ENCODE measurements at places on chromosomes 1 and 21.
A peak's percentile ranks its signal among the peaks of the same experiment; 100 is the strongest.

- H3K4me1 ChIP-seq: peaks cover 6% of the 10 kb centered on the region
- no peak overlapping the region for H3K4me3 ChIP-seq
- DNase-seq: no peak
- peaks cover 10% of the 10 kb centered on the region for H3K27me3 ChIP-seq
- no peaks in the 10 kb centered on the region for H3K36me3 ChIP-seq
These were observed 39.1 kb upstream of the AGL start for GRCh38 chr1:99811075-99811474.

- H3K4me3 ChIP-seq: peak overlapping the region; percentile 63
- H3K27me3 ChIP-seq: peaks cover 88% of the 10 kb centered on the region
- no peak for DNase-seq
- no peak overlapping the region for H3K27ac ChIP-seq
These were observed 1.4 kb downstream of the HTR1D start for GRCh38 chr1:23215751-23216449.

DNA sequence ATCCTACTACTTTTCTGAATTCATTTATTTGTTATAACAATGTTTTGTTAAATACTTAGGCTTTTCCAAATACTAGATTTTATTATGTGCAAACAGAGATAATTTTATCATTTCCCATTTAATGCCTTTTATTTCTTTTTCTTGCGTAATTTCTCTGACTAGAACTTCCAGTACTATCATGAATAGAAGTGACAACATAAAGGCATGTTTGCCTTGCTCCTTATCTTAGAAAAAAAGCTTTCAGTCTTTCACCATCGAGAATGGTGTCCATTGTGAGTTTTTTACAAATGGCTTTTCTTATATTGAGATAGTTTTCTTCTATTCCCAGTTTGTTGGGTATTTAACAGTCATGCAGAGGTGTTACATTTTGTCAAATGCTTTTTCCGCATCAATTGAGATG is 453.1 kb upstream of the ZP4 start:
- H3K36me3 ChIP-seq: no peaks in the 10 kb centered on the region
- no peak overlapping the region for H3K27ac ChIP-seq
- no peak for DNase-seq
- H3K4me3 ChIP-seq: no peak overlapping the region
- H3K27me3 ChIP-seq: no peaks in the 10 kb centered on the region

DNA sequence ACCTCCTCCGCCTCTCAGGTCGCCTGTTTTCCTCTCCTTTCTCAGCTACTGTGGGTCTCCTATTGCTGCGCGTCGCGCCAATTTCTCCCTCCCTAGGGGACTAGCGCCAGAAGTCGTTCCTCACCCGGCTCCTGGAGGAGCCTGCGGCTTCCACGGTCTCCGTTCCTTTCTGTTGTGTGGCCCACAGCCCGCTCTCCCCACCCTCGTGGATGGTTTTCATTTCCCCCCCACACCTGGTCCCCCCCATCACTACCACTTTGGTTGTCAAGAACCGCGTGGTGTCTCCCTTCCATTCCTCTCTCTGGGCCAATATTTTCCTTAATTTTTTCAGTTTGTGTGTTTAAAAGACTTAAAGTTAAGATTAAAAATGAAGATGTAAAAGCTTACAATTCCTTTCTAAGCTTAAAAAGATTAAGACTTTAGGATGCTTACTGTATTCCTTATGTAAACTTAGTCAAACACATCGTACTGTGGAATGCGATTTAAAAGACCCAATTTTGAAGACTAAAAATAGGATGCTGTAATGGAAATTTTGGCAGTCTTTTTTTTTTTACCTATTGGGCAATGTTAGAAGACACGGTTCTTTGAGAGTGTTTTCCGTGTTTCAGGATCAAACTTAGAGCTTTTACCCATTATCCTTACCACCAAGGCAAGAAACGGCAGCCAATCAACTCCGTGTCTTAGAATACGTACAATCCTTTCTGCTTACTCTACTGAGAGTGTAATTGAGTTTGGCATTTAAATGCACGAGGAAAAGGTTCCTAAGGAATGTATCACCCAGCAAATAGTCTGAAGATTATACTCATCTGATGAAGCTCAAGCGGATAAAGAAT is 773 bp downstream of the CNST start:
- H3K36me3 ChIP-seq: no peaks in the 10 kb centered on the region
- DNase-seq: peak; percentile 30
- peaks cover 64% of the 10 kb centered on the region for H3K4me1 ChIP-seq
- H3K27me3 ChIP-seq: no peaks in the 10 kb centered on the region
- H3K4me3 ChIP-seq: peak overlapping the region; percentile 99

Data from naive thymus-derived CD8-positive, alpha-beta T cell (primary cell).